ENCODE measurements at places on chromosomes 4 and X. TPM values are rescaled to one million over a fixed set of nuclear protein-coding genes. Genes with fewer than 3 reads are reported as not detected.

The FHIP1A gene
- 30.6 TPM for total RNA-seq

GRCh38 chrX:153935326-153935851 lies 552 bp upstream of the NAA10 start:
- DNase-seq, result no peak

- DNase-seq, result no peak
Observed at GRCh38 chr4:36337665-36338185, 56.3 kb downstream of the DTHD1 start.

DNA sequence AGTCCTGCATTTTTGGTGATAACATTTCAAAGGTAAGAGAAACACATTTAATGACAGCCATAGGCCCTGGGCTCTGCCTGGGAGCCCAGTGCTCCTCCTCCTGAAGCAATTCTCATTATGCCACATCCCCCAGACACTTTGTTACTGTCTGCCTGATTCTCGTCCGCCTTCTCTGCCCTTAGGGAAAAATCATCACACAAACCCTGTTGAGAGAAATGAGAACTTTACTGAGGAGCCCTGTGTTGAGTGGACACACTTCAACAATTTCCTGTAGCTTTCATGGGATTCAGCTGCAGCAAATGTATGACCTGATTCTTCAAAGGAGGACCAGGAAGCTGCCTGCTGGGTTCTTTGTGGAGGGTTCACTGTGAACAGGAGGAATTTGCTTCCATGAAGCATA lies 566.5 kb upstream of the FRG1 start:
- no peak for DNase-seq
